T47D (cell line): ENCODE measurements at places on chromosomes 6 and 20.
A peak's percentile ranks its signal among the peaks of the same experiment; 100 is the strongest.

GRCh38 chr20:23668477-23668951, 20.3 kb downstream of the CST4 start:
- DNase-seq: peak; percentile 74

- no peak for DNase-seq
Observed at GRCh38 chr6:149456311-149457021, 28.3 kb downstream of the ZC3H12D start.

DNA sequence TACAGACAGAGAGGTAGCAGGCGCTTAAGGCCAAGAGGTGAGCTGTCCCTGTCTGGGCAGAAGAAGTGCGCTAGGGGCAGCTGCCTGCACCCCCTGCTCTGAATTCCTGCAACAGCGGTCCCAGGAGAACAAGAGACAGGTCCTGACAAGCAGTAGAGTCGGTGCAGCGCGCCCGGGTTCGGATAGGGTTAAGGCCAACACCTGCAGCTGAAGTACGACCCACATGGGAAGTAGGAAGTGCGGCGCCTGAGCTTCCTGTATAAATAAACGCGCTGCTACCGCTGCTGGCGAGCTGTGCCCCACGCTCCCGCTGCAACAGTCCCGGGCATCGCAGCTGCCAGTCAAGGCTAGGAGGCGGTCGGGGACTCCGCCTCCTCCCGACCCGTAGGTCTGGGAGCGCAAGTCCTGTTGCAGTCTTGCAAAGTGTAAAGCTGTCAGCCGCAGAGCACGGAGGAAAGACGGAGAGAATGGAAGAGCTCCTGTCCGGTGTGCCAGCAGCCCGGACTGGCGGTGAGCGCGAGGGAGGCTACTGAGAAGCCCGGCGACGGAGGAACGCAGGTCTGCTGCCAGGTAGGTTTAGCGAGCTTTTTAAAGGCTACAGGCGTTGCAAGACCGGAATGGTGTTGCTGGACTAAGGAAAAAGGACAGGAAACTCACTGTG, at the start of gene RNF144B:
TSS of gene RNF144B (plus strand) at position 290 of the 661 bp plus-strand sequence. CDS start 12,185 bp downstream, outside the sequence.
- DNase-seq: peak; percentile 62

DNA sequence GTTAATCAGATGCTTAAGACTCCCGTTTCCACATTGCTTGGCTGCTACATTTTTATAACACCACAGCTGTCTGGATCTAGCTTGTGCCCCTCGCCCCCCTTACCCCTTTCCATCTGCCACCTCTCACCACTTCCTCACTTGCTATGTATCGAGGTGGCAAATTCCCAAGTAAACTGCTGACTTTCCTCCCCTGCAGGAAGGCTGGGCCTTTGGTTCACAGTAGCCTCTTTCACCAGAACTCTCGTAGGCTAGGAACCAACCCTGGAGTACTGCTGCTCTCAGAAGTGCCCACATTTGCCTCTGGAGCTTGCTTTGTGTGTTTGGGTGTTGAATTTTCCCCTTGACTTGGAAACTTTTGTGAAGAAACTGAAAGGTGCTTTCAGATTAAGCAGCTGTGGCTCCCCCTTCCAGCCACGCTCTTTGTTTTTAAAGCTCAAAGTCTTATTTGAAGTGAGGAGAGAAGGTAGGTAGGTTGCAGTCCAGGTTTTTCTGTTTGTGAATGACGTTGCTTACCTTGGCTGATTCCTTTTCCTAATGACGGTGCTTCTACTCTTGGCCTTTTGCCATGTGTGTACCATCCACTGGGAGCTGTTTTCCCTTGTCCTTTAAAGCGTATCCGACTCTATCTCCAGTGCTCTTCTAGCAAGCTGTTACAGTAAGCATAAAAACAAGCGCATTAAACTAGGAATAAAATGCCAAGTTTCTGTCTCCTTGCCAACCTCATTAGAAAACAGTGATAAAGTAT, 90.4 kb downstream of the CARMIL1 start:
- DNase-seq: peak; percentile 35

- no peak for DNase-seq
Observed at GRCh38 chr6:41059556-41059955, 6.6 kb downstream of the APOBEC2 start.

DNA sequence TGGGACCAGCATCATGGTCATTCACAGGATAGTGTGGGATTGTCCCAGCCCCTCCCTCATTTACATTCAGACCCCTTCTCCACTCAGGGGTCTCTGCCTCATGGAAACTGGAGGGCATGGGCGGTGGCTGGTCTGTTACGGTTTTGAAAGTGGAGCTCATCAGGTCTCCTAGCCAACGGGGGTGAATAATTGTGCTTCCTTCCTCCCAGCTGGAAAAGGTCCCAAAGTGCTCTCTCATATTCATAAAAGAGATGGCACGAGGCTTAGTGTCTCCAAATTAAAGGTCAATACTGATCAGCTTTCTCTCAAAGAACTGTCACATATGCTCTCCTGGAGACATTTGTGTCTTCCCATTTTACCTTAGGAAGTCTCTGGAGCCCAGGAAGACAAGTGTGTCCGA, 19.9 kb downstream of the JARID2 start:
- DNase-seq: no peak

GRCh38 chr6:35089935-35090505, 51.1 kb downstream of the TCP11 start:
- DNase-seq: no peak

DNA sequence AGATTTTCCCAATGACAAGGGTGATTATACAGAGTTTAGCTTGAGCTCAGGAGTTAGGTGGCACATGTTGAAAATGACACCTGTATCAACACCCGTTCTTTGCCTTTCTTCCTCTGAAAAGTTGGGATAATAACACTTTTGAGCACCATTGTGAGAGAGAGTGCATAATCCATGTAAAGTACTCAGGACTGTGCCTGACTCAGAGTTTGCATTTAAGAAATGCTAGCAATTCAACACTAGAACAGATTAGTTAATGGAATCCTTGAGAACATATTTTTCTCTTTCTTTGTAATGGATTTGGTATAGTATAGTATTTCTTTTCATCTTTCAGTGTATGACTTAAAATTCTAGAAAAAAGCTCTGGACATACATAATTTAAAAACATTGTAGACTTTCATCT, 449.2 kb downstream of the GJA1 start:
- no peak for DNase-seq

DNA sequence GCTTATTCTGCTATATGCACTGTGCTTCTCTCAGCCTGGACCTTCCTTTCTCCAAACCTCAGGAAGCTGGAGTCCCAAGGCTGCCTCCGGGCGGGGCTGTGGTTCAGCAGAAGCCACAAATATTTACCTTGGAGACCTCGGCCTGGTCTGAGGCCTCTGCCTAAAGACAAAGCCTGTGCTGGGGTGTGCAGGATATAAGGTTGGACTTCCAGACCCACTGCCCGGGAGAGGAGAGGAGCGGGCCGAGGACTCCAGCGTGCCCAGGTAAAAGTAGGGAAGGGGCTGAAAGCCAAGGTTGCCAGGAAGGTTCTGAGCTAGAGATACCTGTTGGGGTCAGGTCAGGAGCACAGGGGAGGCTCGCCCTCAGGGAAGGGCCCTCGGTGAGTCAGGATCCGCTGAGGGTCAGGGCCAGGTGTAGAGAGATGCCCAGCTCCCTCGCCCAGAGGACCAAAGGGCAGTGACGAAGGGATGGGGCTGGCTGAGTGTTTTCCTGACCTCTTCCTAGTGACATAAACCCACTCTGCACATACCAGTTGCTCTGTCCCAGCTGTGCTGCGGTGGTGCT, at the start of gene BPIFB1:
TSS of gene BPIFB1 (plus strand) at position 224 of the 565 bp plus-strand sequence. CDS start 2,860 bp downstream, outside the sequence.
- DNase-seq: peak; percentile 56

- DNase-seq: no peak
Observed at GRCh38 chr6:1494671-1495070, 105.3 kb downstream of the FOXF2 start.

GRCh38 chr6:22706651-22707050, 137.3 kb downstream of the HDGFL1 start:
- DNase-seq: no peak

GRCh38 chr6:137711972-137712371, 155.1 kb upstream of the TNFAIP3 start:
- DNase-seq: no peak

GRCh38 chr6:1777921-1778685, 168.4 kb downstream of the FOXC1 start:
- no peak for DNase-seq

DNA sequence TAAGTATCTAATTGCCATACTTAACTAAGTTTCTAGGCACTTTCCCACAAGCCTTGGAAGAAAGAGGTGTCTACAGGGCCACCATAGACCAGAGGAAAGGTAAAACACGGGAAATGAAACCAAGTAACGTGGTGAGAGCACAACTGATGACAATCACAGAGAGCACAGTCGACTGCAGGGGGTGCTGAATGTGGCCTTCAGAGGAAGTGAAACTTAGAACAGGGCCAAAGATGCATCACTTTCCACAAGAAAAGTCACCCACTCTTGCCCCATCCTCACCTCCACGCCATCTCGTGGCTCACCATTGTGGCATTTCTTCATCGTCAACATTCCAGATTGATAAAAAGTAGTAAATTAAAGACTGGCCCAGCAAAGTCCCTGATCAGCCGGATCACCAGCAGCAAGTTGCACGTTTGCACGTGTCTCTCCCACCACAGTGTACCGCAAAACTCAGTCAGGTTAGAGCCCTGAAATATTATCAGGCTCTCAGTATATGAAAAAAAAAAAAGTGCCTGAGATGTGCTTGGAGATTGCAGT, 31.4 kb downstream of the HIVEP2 start:
- DNase-seq: no peak

GRCh38 chr6:122014961-122015360, 384.5 kb upstream of the HSF2 start:
- DNase-seq: no peak

- no peak for DNase-seq
Observed at GRCh38 chr20:34701405-34702085, 2.6 kb upstream of the TP53INP2 start.

- peak; percentile 35 for DNase-seq
Observed at GRCh38 chr6:79869600-79870084, 77.7 kb downstream of the ELOVL4 start.

- no peak for DNase-seq
Observed at GRCh38 chr20:61024390-61024789, 227.7 kb upstream of the CDH4 start.

DNA sequence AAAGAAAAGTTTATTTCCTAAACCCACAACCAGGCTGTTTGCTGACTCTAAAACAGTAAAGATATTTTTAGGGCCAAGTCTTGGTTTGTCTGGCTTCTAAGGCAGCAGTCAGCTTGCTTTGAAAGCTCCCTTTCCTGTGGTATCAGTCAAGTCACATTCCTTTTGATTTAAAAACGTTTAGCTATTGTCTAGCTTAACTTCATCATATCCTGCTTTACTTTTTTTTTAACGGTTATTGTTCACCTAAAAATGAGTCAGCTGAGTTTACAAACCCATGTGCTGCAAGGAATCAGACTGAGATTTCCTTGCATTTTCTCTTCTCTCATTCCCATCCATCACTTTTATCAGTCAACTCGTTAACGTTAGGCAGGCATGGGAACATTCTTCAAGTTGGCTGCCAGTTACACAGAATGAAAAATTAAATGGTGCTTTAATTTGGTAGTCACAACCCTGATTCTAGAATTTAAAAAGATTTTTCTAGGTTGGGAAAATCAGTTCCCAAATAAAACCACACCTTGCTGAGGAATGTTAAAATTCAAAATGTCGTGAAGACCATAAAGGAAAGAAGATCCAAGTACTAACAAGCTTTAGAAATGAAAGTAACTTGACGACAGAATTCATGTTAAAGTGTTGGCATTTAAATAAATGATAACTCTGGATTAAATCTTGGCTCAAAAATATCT, 45.9 kb downstream of the ELOVL5 start:
- DNase-seq: no peak

- no peak for DNase-seq
Observed at GRCh38 chr6:74366634-74367033, 670.6 kb downstream of the CD109 start.

- peak; percentile 86 for DNase-seq
Observed at GRCh38 chr6:31814677-31815024, 432 bp downstream of the HSPA1L start.

- no peak for DNase-seq
Observed at GRCh38 chr6:77011929-77012545, 451.3 kb downstream of the HTR1B start.

- DNase-seq: peak; percentile 97
Observed at GRCh38 chr20:62875419-62876361, 14.1 kb upstream of the TCFL5 start.

DNA sequence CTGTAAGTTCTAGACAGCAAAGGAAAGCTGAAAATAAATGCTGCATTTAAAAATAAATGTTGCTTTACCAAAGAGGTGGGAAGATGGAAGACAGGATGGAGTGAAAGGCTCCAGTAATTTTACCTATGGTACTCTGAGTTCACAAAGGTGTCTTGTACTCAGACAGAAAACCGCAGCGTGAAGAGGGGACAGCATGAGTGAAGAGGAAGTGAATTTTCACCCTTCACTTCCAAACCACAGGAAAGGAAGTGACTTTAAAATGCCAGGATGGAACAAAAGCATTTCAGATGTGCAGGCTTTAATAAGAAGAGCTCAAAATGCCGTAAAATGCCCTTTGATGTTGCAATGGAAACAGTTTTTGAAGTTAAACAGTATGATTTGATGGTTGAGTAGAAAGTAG, 91.2 kb upstream of the TINAG start:
- DNase-seq: no peak

DNA sequence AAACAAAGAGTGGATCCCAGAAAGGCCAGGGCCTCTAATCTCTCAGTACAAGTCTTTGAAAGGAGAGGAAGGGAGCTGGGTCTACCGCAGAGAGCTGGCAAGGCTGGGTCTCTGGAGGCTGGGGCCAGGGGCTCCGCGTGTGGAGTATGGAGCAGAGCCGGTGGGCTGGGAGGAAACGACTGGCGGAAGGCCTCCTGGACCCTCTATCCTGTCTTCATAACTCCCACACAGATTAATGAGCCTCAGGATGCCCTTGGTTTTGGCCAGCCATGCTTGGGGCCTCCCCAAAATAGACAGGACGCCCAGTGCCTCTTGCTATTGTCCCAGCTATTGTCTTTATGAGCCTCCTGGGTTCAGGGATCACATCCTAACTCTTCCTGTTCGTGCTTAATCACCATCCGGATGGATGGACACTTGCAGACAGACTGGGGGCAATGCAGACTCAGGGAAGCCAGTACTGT, 306.4 kb downstream of the DHX35 start:
- DNase-seq: no peak

GRCh38 chr6:10373642-10374359, 41.1 kb downstream of the TFAP2A start:
- no peak for DNase-seq

DNA sequence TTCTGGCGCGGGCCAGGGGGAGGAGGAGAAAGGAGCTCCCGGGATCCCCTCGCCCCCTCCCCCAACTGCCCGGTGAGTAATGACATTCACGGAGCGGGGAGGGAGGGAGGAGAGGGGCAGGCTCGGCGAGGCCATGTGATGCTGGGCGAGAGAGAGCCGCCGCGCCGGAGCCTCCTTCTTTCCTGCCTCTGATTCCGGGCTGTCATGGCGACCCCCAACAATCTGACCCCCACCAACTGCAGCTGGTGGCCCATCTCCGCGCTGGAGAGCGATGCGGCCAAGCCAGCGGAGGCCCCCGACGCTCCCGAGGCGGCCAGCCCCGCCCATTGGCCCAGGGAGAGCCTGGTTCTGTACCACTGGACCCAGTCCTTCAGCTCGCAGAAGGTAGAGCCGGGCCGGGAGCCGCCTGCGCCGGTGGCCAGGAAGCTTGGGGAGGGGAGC, at the start of gene GDAP1L1:
TSS of gene GDAP1L1 (plus strand) at position 178 of the 441 bp plus-strand sequence. CDS start at position 205, 27 bp downstream.
- no peak for DNase-seq
